Activated CD4-positive, alpha-beta T cell treated with anti-CD3 and anti-CD28 coated beads, Interleukin-2, amount 50 U/mL, for 24 hours (primary cell): ENCODE measurements at places on chromosomes 5 and 9.

DNA sequence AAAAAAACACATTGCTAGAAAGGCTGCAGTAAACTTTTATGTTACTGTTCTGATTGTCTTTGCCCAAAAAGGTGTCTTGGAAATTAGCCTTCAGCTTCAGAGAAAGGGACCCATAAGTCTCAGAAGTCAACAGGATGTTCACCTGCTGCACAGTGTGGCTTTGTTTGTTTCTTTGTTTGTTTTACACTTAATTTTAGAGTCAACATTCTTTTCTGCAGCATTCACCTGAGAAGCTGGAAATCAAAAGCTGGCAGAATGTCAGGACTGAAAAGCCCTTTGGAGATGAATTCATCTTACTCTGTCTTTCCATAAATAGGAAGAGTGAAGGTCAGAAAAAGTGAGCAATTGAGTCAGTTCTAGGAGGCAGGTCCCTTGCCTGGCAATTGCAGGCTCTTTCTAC, 170.0 kb downstream of the PAPPA start:
- no peak for DNase-seq

GRCh38 chr5:80238778-80239679, 16.8 kb downstream of the SERINC5 start:
- DNase-seq = no peak

- no peak for DNase-seq
Observed at GRCh38 chr5:147310059-147310704, 75.4 kb downstream of the STK32A start.

DNA sequence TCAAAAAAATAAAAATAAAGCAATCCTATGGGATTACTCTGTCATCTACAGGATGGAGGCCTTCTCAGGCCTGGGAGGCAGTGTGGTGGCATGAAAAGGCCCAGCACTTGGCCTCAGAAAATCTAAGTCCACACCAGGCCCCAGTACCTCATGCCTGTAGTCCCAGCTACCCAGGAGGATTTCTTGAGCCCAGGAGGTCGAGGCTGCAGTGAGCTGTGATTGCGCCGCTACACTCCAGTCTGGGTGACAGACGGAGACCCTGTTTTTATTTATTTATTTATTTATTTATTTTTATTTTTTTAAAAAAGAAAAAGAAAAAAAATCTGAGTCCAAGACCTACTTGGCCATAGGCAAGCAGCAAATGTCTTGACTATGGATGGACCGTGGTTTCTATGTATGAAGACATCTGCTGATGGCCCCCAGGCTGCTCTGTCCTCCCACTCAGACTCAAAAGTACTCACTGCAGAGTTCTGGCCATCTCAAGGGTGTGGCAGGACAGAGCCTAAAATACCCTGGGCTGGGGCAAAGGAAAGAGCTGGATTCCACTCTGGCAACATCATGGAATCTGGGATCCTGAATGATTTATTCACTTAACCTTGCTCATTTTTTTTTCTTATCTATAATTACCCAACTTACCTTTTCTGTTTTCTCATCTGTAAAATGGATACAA, 55.0 kb downstream of the ARHGEF37 start:
- DNase-seq = no peak

DNA sequence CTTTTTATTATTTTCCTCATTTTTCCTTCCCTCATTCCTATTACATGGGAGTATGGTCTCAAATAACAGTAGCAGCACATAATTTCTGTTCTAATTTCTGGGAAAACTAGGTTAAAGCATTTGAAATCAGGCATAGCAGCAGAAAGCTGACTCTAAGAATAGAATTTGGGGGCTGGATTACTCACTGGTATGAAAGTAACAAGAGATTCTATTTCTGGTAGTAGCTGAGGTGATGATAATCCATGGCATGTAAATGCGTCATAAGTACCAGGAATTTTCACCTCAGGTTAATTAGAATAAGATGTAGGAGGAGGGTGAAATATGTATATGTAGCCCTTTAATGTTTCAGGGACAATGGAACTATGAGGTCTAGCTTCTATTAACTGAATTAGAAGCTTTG, 662.0 kb downstream of the PTPRD start:
- DNase-seq = no peak

DNA sequence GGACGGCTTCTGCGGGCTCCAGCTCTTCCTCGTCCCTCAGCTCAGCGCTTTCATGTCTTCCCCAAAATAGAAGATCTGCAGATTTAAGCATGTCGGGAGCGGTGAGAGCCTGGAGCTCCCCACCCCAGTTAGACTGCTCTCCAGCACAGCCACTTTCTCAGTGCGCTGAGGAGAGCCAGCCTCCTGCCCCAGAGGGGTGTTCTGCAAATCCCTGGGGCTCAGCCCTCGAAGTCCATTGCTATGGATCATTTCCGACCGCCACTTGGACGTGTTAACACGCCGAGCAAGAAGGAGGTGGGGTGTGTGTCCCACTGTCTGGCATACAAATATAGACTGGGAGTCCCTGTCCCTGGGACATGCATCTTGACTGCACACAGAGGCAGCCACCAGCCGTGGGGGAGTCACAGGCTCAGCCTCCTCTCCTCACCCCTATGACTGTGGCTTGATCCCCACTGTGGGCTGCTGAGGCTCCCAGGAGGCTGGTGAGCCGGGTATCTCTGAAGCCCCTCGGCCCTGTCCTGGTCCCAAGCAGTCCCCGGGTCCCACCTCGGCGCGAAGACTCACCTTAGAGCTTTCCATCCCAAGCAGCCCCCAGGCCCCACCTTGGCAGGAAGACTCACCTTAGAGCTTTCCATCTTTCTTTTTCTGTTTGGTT, 30.0 kb upstream of the RNF130 start:
- no peak for DNase-seq

DNA sequence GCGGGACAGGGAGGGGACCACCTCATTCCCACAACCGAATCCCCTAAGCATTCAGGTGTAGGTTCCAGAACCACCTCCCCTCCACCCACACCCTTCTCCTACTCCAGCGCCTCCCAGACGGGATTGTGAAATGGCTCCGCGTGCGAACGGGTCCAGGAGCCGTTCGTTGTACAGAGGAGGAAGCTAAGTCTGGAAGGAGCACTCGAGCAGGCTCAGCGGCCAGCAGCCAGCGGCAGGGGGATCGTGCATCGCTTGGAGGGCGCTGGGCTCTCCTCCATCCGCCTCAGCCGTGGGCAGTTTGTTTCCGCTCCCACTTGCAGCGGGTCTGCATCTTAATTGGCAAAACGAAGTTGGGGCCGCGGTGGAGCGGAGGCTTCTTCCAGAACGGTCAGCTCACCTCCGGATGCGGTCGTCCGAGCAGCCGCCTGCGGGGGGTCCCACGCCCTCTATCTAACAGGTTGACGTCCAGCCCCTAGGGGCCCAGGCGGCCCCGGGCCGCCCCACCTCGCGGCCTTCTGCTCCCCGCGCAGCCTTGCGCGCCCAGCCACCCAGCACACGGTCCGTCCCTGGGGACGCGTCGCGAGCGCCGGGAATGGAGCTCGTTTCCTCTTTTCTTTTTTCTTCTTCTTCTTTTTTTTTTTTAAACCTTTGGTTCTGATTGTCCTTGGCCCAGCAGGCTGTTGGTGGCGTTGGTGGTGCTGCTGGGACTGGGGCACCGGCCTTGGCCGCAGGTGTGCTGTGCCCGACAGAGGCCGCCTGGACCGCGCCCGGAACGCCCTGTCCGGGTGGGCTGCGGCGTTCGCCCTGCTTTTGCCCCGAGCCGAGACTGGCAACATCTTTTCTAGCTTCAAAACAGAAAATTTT, 3.9 kb upstream of the BARX1 start:
- DNase-seq = no peak

GRCh38 chr5:150301170-150301505, 1.6 kb downstream of the ARSI start:
- DNase-seq = no peak

GRCh38 chr5:17805227-17805825, 171.1 kb downstream of the TAF11L14 start:
- DNase-seq = no peak

DNA sequence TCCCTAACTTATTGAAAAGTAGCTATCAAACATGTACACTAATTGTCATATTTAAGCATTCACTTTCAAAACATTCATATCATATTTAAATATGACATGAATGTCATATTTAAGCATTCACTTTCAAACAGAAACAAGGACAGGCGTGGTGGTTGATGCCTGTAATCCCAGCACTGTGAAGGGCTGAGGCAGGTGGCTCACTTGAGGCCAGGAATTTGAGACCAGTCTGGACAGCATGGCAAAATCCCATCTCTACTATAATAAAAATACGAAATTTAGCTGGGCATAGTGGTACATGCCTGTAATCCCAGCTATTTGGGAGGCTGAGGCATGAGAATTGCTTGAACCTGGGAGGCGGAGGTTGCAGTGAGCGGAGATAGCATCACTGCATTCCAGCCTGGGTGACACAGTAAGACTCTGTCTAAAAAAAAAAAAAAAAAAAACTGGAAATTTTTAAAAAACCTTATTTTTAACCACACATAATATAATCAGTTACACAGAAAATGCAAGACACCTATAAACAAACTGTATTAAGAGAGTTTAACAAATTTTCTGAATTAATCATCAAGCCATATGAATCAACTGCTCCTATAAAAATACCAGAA, 88.1 kb downstream of the LPAR1 start:
- DNase-seq = no peak

DNA sequence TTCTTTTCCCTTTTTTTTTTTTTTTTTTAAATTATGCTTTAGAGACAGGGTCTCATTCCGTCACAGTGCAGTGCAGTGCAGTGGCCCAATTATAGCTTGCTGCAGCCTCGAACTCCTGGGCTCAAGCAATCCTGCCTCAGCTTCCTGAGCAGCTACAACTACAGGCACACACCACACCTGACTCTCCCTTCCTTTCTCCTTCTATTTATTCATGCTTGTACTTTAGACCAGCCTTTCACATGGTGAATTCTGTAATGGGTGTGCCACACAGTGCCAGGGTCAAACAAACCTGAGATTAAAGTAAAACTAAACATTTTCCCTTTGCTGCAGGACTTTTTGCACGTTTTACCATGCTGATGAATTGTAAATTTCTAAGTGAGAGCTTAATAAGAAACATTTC, 8.0 kb downstream of the SH3RF2 start:
- no peak for DNase-seq

GRCh38 chr5:75044406-75044805, 8.0 kb downstream of the GCNT4 start:
- no peak for DNase-seq

DNA sequence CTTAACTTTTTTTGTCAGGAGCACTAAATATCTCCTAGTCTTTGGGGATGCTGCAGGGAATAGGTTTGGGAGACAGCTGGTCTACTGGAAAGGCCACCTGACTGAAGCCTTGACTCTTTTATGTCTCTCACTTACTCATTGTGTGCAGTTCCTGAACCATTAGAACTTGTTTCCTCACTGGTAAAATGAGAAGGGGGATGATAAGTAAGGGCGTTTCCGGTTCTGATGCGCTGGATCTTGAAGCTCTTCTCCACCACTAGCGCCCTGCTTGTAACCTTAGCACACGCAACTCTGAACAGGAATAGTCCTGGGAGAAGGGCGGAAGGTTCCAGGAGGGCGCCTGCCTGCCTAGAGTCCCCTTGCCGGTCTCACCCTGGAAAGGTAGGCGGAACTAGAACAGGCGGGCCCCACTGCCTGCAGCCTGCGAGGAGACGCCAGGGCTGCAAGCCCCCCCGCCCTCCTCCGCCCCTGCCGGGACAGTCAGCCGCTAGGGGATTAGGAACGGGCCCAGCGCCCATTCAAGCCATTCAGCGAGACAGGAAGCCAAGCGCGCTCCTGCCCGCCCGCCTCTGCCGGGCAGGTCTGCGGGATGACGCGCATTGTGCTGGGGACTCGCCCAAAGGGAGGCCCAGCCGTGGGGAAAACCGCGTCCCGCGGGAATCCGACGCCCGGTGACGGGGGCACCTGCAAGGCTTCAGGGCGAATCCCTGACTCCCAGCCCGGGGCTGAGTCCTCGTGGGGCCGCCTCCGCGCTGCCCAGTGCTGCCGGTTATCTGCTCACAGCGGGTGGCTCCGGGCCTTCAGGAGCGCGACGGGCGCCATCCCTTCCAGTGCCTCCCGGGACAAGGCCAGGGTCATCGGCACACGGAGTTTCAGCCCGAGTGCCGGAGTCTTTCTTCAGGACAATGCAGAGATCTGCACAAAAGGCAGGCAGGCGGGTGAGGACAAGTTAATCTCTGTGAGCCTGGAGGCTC, 44.0 kb upstream of the XPA start:
- peak; percentile 16 for DNase-seq

DNA sequence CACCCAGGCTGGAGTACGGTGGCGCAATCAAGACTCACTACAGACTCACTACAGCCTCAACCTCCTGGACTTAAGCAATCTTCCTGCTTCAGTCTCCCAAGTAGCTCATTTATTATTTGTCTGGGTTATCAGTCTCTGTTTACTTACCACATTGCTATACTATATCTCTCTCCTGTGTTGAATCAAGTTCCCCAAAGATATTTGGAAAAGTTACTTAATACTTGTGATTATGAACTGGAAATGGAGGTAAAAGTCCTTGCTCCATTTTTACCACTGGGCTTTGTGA, 55.6 kb downstream of the ANGPTL2 start:
- DNase-seq = no peak

DNA sequence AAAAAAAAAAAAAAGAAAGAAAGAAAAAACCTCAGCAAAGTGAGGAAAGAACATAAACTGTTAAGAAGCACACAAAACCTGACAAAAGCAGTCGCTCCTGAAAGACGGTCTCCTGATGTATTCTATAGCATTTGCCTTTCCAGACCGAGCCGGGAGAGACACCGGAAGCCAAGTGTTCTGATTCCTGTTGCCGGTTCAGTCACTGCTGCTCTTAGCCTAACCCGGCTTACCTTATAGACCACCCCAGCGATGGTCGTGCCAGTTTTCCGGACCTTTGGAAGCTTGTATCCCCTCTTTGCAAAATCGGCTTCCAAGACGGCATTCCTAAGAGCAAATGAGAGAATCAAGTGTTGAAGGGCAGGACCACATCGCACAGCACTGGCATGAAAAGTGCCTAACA, 630 bp downstream of the PSMB7 start:
- no peak for DNase-seq

- no peak for DNase-seq
Observed at GRCh38 chr9:123562844-123563346, 206.9 kb downstream of the CRB2 start.

GRCh38 chr5:36611520-36612274, 5.3 kb downstream of the SLC1A3 start:
- DNase-seq = no peak

GRCh38 chr9:85224729-85225128, 517.0 kb downstream of the AGTPBP1 start:
- DNase-seq = no peak

DNA sequence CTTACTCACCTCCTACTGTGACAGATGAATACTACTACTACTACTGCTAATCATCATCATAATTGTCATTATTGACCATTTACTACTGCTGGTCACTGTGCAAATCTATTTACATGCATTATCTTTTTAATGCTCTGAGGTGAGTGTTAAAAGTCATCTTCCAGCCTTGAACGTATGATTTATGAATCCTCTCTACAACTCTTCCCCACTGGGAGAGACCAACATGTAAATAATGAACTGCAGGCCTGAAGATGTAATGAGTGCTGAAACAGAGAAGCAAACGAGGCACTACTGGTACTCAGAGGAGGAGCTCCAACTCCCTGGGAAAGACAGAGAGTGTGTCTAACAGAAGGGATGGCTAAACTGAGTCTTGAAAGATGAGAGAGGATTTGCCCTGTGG, 95.4 kb downstream of the JAKMIP2 start:
- DNase-seq = no peak

GRCh38 chr9:106947106-106947900, 84.3 kb downstream of the ZNF462 start:
- DNase-seq = no peak

- DNase-seq = no peak
Observed at GRCh38 chr5:33341351-33341750, 99.4 kb upstream of the TARS1 start.
